ENCODE measurements at places on chromosomes 1 and 21.

- DNase-seq = no peak
Measured at GRCh38 chr1:24294716-24295371, 24.3 kb upstream of the GRHL3 start.

GRCh38 chr1:3029481-3029961 is 8.3 kb downstream of the ACTRT2 start:
- no peak for DNase-seq

DNA sequence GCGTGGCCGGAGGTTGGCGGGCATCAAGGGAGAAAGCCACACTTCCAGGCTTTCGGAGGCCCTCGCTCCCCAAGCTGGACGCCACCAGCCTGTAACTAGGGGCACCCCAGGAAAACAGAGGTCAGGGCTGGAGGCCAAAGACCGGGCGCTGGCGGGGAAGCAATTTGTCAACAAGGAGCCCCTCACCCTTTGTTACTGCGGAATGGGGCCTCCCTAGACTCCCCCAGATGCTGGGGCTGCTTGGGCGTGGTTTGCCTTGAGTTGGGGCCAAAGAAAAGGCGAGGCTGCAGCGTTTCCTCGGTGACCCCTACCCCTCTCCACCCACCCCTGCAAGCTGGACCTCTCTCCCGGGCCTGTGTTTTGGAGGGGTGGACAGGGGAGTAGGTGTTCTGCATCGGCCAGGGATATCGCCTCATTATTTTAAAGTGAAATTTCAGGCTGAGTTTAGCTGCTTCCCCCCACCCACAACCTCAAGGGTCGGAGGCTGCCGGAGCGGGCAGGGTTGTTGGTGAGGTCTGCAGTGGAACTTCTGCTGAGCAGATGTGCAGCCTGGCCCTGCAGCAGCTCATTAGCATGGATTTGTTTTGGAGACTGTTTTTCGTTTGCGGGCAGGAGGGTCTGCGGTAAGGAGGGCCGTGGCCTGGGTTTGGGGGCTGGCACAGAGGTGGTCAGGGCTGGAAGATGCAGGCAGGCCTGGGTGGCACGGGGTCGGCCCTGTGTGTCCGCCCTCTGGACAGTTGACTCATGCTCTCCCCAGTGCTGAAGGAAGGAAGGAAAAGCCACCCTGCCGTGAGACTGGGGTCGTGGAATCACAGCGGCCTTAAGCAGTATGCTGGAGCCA is 1.5 kb downstream of the NBL1 start:
- no peak for DNase-seq

DNA sequence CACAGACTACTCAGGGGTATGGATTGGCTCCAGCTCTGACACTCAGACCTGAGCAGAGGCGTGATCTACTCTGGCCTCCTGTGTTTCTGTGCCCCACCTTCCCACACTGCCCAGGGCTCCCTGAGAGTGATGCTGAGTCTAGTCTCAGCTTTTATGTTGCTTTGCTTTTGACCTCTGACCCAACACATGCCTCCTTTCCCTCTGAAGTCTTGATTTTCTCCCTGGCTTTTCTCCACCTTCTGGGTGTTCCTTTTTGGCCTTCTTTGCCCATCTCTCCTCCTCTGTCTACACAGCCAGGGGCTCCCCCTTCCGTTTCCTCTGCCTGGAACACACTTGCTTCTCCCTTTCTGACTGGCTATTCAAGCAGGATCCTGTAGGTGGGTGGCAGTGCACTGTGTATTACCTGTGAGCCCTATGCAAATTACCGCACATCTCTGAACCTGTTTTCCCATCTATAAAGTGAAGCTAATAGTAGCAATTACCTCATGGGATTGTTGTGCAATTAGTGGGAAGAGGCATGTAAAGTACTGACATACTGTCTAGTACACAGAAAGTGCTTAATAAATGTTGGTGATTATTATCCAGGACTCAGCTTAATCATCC is 13.7 kb upstream of the MEX3A start:
- DNase-seq = no peak

GRCh38 chr21:19553919-19554615 is 1150.5 kb upstream of the TMPRSS15 start:
- DNase-seq = no peak

DNA sequence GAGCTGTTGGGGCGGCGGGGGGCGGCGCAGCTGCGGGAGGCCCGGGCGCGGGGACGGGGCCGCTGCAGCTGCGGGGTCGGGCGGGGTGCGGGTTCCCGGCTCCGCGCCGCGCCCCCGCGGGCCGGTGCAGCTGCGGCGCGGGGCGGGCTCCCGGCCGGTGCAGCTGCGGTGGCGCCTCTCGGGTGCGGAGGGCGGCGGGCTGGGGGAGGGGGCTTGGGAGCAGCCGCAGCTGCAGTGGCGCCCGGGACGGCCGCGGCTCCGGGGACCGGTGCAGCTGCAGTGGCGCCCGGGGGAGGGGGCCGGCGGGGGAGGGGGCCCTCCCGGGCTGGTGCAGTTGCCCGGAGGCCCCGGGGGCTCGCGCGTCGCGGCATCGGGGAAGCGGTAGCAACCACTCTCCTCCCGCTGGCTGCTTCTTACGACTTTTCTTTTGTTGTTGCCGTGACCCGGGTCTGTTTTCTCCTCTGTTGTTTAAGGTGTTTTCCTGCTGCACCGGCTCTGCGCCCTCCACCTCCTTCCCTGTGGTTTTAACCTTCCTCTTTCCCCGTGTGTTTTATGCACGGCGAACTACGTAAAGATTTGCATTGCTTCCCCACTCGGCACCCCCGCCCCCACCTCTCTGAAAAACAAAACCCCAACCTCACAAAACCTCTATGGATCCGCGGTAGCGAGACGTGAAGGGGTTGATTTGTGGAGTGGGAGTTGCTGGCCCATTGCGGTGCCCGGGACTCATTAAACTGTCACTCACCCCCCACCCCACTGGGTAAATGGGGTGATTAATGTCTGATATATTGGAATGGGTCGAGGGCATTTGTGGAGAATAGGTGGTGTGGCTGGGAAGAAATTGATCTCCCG is 1.7 kb upstream of the ZBTB18 start:
- DNase-seq = no peak

DNA sequence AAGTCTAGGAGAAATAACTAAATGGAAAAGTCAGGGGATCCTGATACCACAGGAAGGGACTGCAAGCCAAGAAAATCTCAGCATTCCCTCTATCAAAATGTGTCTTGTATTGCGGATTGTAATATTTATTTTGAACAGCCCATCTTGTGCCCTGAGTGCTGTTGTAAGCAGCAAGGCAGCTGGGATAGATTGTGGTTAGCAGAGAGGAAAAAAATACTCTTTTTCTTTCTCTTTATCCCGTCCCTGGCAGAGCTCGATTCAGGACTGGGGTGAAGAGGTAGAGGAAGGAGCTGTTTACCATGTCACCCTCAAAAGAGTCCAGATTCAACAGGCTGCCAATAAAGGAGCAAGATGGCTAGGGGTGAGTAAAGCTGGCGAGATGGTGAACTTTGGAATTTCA is 1.2 kb downstream of the RGL1 start:
- no peak for DNase-seq

DNA sequence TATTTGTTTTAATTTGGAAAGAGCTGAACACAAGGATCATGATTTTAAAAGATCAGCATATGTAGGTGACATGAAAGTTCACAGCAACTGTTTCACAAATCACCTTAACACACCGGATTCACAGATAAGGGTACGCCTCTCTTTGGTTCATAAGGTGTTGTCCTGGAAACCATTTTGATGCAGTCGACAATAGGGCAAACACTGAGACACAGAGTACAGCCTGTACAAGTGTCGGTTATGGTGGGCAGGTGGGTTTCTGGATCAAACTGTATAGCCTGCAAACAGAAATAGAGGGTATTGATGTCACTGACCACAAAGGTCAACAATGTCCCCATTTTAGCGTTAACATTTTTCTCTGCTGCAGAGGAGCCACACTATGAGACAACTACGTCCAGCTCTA is 357.3 kb downstream of the PTBP2 start:
- DNase-seq = no peak

DNA sequence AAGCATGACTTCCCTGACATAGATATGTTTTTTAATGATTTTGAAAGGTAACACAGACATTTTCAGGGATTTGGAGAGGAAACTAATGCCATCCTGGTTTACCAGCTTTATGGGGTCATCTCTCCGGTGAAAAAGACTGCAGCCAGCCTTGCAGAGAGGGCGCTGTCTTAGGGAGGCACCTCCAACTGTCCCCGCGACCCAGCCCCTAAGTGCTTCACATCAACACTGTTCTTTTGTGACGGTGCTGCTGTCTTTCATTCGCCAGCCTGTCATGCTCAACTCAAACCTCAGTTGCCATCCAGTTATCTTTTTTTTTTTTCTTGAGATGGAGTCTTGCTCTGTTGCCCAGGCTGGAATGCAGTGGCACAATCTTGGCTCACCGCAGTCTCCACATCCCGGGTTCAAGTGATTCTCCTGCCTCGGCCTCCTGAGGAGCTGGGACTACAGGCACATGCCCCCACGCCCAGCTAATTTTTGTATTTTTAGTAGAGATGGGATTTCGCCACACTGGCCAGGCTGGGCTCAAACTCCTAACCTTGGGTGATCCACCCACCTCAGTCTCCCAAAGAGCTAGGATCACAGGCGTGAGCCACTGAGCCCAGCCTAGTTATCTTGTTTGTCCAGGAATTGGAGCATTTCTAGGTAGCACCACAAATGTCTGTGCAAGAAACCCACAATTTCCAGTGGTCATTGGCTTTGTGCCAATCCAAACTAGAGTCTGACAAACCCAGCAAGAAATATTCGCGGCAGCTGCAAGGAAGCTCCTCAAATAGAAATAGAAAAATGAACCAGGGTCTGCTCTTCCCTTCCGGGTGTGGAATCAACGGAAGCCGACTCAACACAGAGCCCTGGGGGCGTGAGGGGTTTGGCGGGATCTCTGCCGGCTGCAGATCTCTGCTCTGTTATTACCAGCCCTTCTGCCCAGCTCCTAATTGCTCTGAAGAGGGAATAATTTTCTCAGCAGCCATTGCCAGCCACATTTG is 24.2 kb downstream of the PDE9A start:
- no peak for DNase-seq

- DNase-seq = no peak
Measured at GRCh38 chr1:110242062-110242461, 31.9 kb downstream of the KCNC4 start.

GRCh38 chr1:111795401-111795800 is 39.7 kb downstream of the DDX20 start:
- DNase-seq = no peak

GRCh38 chr21:29947119-29947518 is 7.3 kb upstream of the GRIK1 start:
- DNase-seq = no peak

GRCh38 chr1:157140063-157140588 is 1.9 kb upstream of the ETV3 start:
- DNase-seq = no peak

GRCh38 chr1:159779403-159779851 is 1.3 kb upstream of the DUSP23 start:
- no peak for DNase-seq

- no peak for DNase-seq
Measured at GRCh38 chr1:77511440-77511840, 171.0 kb downstream of the ZZZ3 start.

DNA sequence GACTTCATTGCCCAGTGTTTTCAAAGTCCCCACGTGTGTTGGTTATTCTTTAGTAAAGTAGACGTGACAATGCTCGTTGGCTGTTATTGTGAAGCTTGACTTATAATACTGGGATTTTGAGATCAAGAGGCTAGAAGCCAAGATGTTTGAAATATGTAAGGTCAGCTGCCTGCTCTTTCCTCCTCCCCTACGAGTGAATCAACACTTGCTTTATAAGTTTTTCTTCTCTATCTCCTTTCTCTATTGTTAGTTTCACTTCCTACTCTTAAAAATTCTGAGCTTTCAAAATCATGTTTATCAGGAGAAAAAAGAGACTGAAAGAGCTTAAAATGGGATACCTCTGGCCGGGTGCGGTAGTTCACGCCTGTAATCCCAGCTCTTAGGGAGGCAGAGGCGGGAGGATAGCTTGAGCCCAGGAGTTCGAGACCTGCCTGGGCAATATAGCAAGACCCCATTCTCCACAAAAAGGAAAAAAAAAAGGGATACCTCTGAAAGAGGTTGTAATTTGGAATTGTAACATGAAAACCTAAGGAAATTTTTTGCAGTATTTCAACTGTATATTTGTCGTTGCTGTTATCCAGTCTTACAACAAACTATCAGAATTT is 72.0 kb downstream of the EPB41 start:
- DNase-seq = no peak

DNA sequence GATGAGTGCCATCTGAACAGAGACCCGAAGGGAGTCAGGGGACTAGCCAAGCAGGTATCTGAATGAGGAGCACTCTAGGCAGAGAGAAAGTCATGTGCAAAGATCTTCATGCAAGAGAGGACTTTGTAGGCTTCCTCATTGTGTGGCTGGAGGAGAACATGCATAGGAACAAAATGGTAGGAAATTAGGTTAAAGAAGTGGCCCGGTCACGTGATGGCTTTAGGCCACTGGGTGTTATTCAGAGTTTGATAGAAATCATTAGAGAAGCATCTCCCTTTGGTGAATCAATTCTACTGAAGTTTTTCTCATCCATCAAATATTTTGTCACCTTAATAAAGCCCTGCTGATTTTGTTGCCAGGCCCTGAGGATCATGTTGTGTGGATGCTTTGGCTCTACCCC is 45.8 kb upstream of the KCTD3 start:
- no peak for DNase-seq

DNA sequence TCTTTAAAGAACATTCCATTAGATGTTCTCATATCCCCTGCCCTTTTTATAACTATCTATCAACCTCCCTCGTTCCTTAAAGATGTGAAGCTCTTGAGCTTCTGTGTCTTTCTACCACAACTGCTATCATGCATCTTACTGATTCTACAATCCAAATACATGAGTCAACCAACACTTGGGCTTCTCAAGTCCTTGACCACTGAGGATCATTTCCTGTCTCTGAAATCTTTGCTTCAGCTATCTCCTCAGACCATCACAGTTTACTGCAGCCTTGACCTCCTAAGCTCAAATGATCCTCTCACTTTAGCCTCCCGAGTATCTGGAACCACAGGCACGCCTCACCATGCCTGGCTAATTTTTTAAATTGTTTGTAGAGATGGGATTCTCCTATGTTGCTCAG is 75.2 kb downstream of the FMO4 start:
- DNase-seq = no peak

DNA sequence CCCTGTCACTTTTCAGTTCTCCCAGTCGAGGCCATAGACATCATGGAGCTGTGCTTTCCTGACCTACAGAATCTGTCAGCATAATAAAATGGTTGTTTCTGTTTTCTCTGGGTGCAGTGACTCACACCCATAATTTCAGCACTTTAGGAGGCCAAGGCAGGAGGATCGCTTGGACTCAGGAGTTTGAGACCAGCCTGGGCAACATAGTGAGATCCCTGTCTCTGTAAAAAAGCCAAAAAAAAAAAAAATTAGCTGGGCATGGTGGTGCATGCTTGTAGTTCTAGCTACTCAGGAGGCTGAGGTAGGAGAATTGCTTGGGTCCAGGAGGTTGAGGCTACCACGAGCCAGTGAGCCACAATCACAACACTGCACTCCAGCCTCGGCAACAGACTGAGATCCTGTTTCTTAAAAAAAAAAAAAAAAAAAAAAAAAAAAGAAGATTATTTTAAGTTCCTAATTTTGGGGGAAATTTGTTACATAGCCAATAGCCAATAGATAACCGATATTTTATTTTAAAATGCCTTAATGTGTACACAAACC is 196.2 kb downstream of the ADSS2 start:
- no peak for DNase-seq

GRCh38 chr21:39313571-39314142 is at the start of gene BRWD1:
Gene BRWD1, minus strand, starts transcription at chr21:39313632. Its CDS starts 141 bp downstream, at chr21:39313491.
- DNase-seq = peak; percentile 61

GRCh38 chr1:35506960-35507912 is 50.0 kb downstream of the KIAA0319L start:
- DNase-seq = no peak

- DNase-seq = no peak
Measured at GRCh38 chr1:167950569-167950968, 13.7 kb upstream of the MPC2 start.

GRCh38 chr1:172442404-172442803 is 1.5 kb downstream of the PIGC start:
- no peak for DNase-seq
